NCI-H1105 (cell line): ENCODE measurements at places on chromosomes 6 and 20.

GRCh38 chr6:32668226-32668747, 1.8 kb upstream of the HLA-DQB1 start:
- no peak for DNase-seq

- DNase-seq = no peak
These were observed 79.1 kb downstream of the OGFRL1 start for GRCh38 chr6:71367756-71368155.

- no peak for DNase-seq
These were observed 18.6 kb downstream of the SUN5 start for GRCh38 chr20:32985596-32985995.

GRCh38 chr6:106685833-106686232, 56.5 kb downstream of the QRSL1 start:
- no peak for DNase-seq

DNA sequence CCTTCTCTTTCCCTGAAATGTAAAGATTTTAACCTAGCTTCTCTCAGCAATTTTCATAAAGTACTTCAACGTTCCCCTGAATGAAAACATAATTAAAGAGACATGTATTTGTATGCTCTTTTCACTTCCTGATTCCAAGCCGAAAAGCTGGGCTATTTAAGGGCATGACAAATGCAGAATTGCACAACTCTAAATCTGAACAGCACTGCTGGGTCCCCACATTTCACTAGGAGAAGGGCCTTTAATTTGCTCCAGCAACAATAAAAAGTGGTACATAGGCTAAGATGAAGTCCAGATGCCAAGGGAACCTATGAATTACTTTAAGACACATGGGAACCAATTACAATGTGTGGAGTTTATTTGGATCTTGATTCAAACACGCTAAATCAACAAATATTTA, 42.0 kb downstream of the IRAK1BP1 start:
- no peak for DNase-seq

DNA sequence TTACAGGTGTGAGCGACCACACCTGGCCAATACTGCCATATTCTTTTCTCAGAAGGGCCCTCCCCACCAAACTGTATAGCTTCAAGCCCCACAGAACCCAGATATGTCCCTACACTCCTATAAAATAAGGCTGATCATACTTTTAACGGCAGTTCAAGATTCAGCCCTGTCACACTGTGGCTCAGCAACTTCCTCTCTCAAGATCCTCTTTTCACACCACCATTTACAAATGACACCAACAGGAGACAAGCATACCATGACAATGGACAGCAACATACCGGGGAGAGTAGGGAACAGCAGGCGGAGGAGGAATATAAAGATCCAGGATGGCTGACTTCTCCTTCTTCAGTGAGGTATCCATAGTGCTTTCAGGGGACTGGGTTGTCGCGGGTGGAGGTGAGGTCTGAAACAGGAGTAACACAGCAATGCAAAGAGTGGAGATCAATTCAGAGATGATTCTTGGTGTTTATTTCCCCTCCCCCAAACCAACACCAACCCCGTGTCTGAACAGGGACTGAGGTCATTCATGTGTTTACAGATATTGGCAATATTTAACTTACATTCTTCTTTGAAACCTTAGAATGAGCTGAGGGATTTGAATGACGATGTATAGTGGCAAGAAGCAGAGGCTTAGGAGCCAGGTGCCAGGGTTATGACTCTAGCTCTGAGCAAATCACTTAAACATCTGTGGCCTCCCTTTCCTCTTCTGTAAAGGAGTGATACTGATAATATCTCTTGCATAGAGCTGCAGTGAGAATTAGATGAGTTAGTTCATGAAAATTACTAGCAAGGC, 57.6 kb upstream of the IPCEF1 start:
- DNase-seq = no peak

DNA sequence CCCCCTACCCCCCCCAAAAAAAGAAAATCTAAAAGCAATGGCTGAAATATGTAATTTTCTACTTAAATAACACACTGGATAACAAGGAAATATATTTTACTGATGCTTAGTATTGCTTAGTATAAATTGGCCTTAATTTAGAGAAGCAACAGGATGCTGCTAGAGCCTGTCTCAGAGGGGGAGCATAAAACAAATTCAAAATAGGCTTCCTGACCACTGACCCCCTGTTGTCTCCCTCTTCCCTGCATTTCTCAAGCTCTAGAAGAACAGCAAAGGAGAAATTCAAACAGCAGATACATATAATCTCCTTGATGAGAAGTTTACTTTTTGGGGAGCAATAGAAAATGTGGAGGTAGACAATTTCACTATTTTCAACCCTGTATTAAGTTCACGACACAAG, 631.1 kb upstream of the GJE1 start:
- DNase-seq = no peak

GRCh38 chr6:122008101-122008999, 391.1 kb upstream of the HSF2 start:
- DNase-seq = no peak

DNA sequence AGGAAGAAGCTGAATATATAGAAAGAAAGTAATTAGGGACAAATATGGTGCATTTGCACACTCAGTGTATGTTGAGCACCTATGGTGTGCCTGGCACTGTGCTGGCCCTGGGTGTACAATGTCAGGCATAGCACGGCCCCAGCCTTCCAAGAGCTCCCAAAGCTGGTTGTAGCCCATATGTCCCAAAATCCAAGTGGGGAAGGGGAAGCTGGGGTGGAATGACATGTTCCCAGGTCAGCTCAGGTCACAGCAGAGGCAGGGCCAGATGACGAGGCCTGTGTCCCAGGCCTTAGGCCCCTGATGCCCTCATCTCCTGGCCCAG, 170.0 kb downstream of the VEGFA start:
- DNase-seq = no peak

DNA sequence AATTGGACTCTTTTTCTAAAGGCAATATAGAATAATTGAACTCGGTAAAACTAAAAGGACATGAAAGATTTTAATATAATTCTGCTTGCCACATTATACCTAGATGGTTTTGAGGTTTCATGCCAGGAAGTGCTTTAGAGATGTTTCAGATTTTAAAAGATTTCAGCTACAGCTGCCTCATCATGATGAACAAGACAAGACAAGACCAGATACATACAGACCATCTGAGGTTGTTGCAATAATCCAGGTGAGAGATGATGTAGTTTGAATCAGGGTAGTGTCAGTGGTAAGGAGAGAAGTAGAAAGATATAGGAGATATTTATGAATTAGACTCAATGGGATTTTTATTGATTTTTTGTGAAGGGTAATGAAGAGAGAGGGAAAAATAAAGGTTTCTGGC, 374.3 kb upstream of the HSF2 start:
- DNase-seq = no peak

DNA sequence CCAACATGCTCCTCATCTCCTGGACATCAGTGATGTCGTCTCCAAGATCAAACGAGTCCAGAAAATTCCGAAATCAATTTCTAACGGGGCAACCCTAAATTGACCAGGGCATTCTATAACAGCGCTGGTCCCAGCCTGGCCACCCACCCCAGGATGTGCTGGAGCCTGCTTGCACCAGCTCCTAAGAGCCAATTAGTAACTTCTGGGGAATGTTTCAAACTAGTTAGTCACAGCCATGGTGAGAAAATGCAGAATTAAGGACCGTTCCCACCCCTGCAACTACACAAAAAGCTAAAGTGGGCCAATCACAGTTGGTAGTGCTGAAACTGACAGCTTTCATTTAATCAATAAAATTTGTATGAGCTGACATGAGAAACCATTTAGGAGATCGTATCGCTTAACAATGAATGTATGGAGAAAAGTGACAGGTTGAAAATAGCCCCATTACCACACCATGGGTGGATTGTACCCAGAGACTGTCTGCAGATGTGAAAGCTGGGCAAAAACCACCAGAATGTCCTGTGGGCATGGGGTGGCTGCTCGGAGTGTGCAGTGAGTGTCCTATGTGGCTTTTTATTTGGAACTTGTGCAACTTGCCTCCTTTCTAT, 165.7 kb upstream of the AFDN start:
- DNase-seq = no peak

- peak; percentile 30 for DNase-seq
These were observed 79.0 kb downstream of the NRSN1 start for GRCh38 chr6:24205020-24205492.

DNA sequence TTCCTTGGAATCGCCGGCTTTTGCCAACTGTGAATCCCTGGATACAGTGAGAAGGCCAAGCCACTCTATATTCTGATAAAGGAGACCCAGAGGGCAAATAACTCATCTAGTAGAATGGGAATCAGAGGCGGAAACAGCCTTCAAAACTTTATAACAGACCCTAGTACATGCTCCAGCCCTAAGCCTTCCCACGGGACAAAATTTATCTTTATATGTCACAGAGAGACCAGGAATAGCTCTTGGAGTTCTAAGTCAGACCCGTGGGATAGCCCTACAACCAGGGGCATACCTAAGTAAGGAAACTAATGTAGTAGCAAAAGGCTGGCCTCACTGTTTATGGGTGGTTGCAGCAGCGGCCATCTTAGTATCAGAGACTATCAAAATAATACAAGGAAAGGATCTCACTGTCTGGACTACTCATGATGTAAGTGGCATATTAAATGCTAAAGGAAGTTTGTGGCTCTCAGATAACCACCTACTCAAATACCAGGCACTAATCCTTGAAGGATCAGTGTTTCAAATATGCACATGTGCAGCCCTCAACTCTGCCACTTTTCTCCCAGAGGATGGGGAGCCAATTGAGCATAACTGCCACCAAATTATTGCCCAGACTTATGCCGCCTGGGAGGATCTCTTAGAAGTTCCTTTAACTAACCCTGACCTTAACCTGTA, 29.5 kb downstream of the CEP85L start:
- no peak for DNase-seq

DNA sequence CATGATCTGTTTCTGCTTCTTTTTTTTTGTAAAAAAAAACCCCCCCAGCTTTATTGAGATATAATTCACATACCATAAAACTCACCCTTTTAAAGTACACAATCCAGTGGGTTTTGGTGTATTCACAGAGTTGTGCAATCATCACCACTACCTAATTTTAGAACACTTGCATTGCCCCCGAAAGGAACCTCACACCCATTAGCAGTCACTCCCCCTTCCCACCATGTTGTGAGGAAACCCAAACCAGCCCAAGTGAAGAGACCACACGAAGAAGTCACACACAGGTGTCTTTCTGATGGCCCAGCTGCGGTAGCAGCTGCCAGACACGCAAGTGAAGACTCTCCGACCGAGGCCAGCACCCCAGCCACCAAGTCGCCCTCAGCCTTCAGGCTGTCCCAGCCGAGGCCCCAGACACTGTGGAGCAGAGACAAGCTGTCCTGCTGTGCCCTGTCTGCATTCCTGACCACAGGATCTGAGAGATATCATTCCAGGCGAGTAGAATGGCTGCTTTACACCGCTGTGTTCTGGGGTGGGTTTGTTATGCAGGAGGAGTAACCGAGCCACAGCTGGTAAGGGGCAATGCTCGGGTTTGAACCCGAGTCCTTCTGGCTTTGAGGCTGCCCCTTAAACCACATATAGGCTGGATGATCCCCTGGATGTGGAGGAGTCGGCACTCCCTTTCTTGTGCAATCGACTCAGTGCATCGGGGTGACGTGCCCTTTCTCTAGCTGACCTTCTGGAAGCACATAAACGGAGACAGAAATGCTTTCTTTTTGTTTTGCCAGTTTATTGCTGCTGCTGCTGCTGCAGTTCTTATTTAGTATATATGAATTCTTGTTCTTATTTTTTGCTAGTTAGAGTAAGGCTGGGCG, 59.1 kb upstream of the PTPN1 start:
- no peak for DNase-seq

- DNase-seq = no peak
These were observed 4.9 kb downstream of the SRMS start for GRCh38 chr20:63542696-63543095.

GRCh38 chr20:40654876-40655275, 34.2 kb downstream of the MAFB start:
- DNase-seq = no peak

- no peak for DNase-seq
These were observed 67.3 kb downstream of the SCML4 start for GRCh38 chr6:107756660-107757355.

- DNase-seq = no peak
These were observed 194.9 kb downstream of the TINAG start for GRCh38 chr6:54503144-54503543.

DNA sequence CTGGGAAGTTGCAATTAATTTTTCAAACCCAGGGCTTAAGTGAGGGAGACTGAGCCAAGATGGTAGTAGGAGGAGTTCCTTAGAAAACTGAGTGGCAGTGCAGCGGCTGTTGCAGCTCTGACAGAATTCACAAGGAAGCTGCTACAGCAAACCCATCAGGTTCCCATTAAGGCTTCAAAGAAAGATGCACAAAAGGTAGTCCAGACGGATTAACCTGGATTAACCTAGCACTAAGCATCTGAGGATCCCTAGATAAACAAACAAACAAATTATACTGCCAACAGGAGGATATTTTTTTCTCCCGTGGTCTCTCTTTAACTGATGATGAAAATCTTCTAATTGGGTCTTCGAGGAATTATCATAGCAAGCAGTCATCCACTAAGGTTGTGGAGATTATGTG, 5.2 kb downstream of the TENT5A start:
- DNase-seq = no peak

- no peak for DNase-seq
These were observed 126.6 kb downstream of the SIM1 start for GRCh38 chr6:100338090-100338489.

GRCh38 chr20:10770753-10771152, 97.0 kb upstream of the JAG1 start:
- DNase-seq = no peak

- DNase-seq = no peak
These were observed 34.9 kb upstream of the ALDH8A1 start for GRCh38 chr6:134984821-134985220.

GRCh38 chr6:139482287-139482686, 107.8 kb upstream of the CITED2 start:
- peak; percentile 7 for DNase-seq

DNA sequence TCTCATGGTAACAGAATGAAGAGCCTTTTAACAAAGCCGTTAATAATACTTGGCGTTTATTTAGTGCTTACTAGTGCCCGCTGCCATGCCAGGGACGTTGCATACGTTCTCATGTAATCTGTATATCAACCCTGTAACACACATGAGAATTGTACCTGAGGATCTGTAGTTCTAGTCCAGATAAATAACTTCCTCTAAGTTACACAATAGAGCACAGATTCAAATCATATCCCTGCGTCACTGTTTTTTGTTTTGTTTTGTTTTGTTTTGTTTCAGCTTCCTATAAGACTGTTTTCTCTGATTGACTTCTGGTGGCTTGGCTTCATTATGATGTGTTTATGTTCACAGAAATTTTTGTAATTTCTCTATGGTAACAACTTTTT, 553 bp downstream of the ZSCAN16 start:
- no peak for DNase-seq

- no peak for DNase-seq
These were observed 46.3 kb downstream of the HBS1L start for GRCh38 chr6:135008072-135008940.
